ENCODE measurements at places on chromosomes 11 and 22.

- no peak for DNase-seq
Observed at GRCh38 chr22:24977370-24978221, 25.1 kb downstream of the KIAA1671 start.

DNA sequence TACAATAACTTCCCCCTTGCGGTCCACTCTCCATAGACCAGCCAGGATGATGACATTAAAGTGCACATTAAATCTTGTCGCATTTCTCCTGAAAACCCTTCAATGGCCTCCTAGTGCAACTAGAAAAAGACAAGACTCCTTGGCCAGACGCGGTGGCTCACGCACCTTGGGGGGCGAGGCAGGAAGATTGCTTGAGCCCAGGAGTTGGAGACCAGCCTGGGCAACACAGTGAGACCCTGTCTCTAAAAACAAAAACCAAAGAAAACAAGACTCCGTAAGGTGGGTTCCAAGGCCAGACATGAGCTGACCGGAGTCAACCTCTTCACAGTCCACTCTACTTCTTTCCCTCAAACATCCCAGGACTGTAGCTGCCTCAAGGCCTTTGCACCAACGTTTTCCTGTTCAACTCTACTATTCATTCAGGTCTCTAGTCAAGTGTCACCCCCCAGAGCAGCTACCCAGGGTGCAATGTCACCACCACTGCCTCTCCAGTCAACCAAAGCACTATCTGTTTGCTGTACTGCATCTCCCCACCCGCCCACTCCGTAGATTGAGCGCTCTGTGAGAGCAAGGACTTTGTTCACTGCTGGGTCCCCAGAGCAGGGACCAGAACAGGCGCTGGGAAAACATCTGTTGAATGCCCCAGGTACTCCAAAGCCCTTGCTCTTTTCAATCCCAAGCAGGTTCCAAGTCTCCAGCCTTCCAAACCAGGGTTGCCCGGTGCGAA, 739 bp downstream of the ZMAT5 start:
- DNase-seq = peak; percentile 74

DNA sequence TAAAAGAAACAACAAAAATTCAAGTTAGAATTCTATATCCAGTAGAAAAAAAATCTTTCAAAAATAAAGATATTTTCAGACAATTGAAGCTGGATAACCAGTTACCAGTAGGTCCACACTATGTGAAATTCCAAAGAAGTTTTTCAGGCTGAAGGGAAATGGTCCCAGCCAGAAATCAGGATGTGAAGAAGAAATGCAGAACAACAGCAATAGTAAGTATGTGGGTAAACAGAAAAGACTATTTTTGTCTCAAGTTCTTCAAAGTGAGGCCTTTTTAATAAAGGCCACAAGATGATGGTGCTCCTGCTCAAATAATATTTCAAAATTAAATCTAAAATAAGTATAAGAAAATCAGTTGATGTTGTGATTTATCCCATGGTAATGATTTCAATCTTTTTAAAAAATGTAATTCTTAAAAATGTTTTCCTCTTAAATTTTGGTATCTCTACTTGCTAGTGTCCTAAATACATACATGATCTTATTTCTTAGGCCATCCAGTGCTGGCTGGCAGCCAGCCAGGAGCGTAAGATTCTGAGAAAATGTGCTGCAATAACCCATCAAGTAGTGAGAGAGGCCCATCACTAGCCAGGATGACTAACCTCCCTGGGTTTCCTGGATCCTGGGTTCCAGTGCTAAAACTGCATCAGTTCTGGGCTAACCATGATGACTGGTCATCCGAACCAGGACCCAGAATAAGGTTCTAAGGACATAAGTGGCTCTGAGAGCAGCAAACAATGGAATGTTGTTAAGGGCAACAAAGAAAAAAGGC, 15.6 kb upstream of the UCP3 start:
- peak; percentile 57 for DNase-seq

- DNase-seq = no peak
Observed at GRCh38 chr22:33707581-33707980, 212.7 kb downstream of the LARGE1 start.

DNA sequence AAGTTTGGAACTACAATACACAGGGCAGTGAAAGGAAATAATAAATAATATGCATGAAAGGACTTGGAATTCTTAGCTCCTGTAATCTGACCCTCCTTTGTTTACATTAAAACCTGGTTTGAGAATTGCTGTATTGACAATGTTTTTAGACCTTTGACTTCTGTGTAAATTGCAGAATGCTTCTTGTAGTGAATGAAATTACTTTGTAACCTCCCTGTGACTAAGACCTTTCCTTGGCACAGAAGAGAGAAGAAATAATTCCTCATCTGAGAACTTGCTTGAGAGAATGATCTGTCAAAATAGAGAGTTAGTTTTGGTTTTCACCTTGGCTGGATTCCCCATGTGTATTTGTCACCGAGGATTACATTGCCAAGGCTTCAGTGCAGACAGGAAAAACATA, 640.0 kb upstream of the ANO5 start:
- DNase-seq = no peak

DNA sequence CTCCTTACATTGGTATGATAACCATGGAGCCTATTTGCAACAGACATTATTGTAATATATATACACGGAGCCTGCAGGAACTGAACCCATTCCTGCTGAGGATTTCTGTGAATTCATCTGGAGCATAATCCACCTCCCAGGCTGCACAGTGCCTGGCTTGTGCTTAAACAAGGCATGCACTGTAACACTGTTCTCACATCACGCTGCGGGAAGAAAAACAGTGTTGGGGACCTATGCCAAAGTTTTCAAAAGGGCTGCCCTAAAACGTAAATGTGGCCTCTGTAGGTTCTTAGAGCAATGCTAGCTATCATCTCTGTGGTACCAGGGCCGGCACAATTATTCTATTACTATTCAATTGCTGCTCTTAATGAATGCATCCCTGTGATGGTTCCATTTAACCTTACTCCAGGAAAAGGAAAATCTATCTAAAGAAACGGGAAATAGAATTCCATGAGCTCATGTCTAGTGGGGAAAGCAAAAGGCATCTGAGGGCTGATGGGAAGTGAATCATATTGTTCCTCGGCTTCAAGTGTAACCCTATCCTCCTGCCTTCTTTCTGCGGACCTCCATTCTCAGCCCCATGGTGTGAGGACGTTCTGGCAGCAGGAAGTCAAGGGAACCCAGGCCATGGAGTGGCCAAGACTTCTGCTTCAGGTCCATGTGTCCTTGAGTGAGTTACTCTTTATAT, 525.5 kb downstream of the SOX6 start:
- DNase-seq = no peak

GRCh38 chr11:22459048-22459447, 120.9 kb downstream of the SLC17A6 start:
- DNase-seq = no peak

DNA sequence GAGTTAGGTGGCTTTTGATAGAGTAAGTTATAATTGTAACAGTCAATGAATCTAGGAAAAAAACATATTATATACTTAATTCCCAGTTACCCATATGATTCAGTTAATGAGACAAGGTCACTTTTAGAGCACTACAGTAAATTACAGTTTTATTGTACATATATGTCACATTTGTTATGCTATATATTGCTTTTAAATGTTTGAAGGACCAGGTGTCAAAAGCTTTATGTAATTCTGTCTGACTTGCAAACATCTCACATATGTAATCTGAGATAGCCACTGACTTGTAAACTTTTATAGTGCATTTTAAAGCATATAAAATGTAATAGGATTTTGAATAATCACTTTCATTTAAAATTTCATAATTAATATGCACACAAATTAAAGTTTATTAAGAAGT, 36.7 kb upstream of the PDGFD start:
- no peak for DNase-seq

DNA sequence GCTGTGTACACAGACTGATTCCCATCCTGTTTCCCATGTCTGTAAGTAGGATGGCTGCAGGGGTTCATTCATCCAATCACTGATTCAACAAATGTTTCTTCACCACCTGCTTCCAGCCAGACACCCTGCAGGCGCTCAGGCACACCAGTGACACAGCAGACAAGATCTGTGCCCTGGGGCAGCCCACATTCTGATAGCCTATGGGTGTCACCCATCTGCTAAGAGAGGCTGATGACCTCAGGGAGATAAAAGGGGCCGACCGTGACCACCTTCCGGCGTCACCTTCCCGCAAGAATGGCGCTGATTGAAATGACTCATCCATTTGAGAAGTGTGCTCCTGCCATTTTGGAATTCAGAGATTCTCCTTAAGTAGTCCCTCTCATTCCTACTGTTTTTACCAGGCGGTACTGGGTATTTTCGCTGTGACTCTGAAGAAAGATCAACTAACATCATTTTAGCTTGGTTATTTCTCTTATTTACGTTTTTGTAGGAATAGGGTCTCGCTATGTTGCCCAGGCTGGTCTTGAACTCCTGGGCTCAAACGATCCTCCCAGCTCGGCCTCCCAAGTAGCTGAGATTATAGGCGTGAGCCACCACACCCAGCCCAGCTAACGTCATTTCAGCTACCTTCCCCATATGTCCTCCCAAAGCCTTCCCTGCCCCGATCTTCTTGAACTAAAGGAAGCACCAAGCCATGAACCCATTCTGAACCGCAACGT, 73.2 kb upstream of the BID start:
- DNase-seq = peak; percentile 39

GRCh38 chr22:20749453-20749852, 24.5 kb upstream of the SERPIND1 start:
- DNase-seq = no peak

DNA sequence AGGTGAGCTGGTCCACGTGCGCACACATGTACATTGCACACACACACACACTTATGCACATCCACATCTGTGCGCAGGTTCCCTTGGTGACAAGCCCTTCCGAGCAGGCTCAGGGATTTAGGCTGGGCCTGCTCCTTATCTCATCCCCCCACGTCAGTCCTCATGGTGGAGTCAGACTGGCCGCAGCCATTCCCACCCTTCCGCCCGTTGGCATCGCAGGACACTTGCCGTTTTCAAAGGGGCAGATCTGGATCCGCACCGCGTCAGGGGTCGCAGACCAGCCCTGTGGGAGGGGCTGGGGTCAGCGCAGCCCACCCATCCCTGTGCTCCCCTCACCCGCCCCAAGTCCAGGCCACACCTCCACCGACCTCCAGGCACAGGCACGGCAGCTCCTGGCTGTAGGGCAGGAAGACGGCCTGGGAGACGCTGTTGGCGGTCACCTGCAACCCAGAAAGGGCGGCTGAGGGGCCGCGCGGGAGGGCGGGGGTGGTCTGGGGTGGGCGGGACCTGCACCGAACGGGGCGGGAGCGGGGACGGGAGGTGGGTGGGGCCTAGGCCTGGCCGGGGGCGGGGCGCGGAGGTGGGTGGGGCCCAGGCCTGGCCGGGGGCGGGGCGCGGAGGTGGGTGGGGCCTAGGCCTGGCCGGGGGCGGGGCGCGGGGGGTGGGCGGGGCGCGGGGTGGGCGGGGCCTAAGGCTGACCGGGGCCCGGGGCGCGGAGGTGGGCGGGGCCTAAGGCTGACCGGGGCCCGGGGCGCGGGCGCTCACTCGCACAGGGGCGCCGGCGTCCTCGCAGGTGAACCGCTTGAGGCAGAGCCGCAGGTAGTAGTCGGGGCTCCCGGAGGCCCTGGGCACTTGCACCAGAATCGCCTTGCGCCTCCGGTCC, 13.3 kb downstream of the IL17REL start:
- peak; percentile 52 for DNase-seq

- DNase-seq = peak; percentile 55
Observed at GRCh38 chr11:108220721-108221336, 1.6 kb downstream of the NPAT start.

- no peak for DNase-seq
Observed at GRCh38 chr11:21372672-21373071, 703.3 kb downstream of the NELL1 start.

GRCh38 chr22:30159561-30160353, 79.5 kb downstream of the HORMAD2 start:
- DNase-seq = no peak

DNA sequence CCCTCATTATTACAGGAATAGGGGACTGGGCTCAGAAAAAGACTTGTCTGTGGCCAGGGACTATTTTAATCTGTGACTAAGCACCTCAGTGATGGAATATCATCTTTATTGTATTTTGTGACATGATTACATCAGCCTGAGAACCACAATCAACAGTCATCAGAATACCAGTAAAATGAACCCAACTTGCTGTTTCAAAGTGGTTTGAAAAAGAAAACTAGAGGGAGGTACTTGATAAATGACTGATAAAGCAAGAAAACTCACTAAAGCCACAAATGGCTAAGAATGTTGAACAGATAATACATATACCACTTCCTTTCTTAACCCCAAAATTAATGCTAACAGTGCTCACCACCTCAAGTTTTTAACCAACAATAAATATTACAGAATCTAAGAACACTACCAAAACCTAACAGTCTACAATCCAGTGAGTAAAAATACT, 155.7 kb downstream of the ATG16L2 start:
- peak; percentile 86 for DNase-seq

DNA sequence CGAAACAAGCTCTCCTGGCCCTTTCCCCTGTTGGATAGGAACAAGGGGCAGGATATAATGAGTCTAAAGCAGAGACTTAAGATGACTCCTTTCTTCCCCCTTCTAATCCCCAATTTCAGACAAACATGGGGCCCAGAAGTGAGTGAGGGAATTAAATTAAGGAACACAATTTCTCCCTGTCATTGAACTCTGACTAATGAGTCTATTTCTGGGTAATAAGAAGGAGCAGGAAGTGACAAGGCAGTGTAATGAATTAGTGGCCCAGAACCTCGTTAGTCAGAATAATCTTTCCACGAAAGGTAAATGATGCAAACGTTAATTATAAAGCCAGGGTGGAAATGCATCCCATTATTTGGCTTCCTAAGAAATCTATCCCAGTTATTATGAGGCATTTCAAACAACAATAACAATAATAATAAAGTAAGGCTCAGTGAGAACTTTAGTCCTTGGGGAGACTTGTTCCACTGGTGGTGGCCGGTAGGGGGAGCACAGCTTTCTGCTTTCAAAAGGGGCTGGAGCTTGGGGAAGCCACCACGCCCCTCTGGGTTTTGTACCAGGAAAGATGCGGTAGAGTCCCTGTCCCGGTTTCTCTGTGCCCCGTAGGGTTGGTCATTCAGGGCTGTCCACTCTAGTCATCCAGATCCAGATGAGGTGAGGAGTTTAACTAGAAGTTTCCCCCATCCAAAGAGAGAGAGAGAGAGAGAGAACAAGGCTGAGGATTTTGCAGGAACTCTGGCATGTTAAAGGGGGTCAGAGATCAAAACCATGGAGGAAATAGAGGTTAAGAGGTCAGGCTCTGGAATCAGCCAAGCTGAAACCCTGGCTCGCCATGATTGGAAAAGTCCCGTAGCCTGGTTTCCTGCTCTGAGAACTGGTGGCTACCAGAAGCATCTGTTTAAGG, 298.3 kb downstream of the NTM start:
- DNase-seq = peak; percentile 86

DNA sequence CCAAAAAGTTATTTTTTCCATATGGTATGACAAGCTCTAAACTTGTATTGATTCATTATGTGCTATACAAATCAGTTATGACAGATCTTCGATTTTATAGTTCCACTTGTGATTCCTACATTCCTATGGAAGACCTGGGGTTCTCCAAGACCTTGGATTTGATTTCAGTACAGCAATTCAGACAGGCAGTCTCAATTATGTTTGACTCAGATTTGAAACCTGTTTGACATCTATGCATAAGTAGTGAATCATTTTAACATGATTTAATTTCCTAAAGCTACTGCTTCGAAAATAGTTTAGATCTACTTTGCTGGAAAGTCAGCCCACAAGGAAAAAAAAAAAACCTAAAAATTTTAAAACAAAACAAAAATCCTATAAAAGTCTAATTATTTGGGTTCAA, 820.4 kb downstream of the LUZP2 start:
- no peak for DNase-seq

GRCh38 chr11:539971-540481, 2.7 kb downstream of the LRRC56 start:
- DNase-seq = no peak

All from hematopoietic multipotent progenitor cell treated with erythropoietin and hydrocortisone succinate and interleukin-3 and kit ligand, for 6 days (in vitro differentiated cells).